Stimulated activated memory B cell treated with anti-CD40 and anti-IgM and Interleukin-4, amounts not matched to agents 10 μg/mL and 1 μg/mL and 100 μg/mL, for 72 hours (primary cell): ENCODE measurements at places on chromosomes 1 and 21.

DNA sequence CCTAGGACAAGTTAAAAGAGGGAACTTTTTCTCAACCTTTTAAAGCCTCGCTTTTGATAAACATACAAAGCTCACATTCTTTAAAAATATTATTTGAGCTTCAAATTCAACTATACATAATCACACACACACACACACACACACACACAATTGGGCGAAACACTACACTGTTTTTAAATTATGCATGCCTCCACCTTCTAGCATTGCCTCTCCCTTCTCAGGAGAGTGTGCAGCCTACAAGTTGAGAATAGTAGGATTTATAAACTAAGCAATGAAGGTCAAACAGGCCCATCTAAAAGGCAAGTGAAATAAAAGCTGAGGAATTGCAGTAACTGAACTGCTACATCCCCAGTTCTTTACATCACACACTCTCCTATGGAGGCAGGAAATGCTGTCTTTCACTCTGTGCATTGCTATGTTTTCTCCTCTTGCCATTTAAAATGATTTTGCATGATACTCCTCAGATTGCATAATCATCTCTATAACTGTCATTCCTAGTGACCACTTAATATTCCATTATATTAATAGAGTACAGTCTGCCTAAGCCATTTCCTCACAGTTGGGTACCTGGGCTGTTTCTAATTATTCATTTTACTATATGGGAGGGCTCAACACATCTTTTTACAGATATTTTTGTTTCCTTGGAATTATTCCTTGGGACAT, 92.5 kb upstream of the KCNE2 start:
- H3K4me1 ChIP-seq = no peaks in the 10 kb centered on the region
- ATAC-seq = no peak
- no peak overlapping the region for H3K4me3 ChIP-seq
- peaks cover 38% of the 10 kb centered on the region for H3K27me3 ChIP-seq

GRCh38 chr1:234368320-234369032, 4.8 kb upstream of the COA6 start:
- H3K4me1 ChIP-seq = peaks cover 9% of the 10 kb centered on the region
- ATAC-seq = no peak
- H3K36me3 ChIP-seq = no peaks in the 10 kb centered on the region

DNA sequence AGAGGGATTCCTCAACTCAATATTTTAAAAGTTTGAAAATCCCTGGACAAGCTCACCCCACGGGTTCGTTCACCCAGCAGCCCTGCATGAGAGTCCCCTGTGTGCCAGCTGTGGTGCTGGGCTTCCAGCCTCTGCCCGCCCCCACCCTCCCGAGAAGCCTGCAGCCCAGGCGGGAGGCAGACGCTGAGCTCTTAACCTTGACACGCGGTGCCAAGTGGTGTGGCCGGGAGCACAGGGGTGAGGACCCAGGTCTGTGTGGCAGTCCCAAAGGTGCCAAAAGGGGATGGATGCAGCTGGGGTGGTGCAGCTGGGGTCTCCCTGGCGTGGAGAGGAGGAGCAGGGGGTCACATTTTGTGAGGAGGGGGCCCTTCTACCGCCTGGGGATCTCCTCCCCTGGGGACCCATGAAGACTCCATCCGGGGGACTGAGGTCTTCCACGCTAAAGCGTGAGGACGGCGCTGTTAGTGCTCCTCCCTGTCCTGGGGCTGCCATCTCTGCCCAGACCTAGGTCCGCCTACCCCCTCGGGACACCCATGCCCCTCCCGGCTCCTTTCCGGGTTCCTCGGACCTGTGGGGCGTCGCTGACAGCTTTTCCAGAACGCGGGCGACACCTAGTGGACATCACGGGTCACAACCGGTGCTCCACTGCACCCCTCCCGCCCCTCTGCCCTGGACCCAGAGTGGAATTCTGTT, 12.9 kb downstream of the PLA2G2F start:
- H3K36me3 ChIP-seq = no peaks in the 10 kb centered on the region
- peak overlapping the region; percentile 62 for H3K27ac ChIP-seq
- no peaks in the 10 kb centered on the region for H3K27me3 ChIP-seq
- peak overlapping the region; percentile 69 for H3K4me3 ChIP-seq
- peak; percentile 87 for ATAC-seq

GRCh38 chr1:45785583-45785982, 17.8 kb upstream of the MAST2 start:
- peaks cover 15% of the 10 kb centered on the region for H3K4me1 ChIP-seq
- no peak overlapping the region for H3K27ac ChIP-seq
- H3K27me3 ChIP-seq = peaks cover 14% of the 10 kb centered on the region
- ATAC-seq = no peak
- no peak overlapping the region for H3K4me3 ChIP-seq
- H3K36me3 ChIP-seq = no peaks in the 10 kb centered on the region

GRCh38 chr1:107867897-107868296, 97.1 kb downstream of the VAV3 start:
- peaks cover 28% of the 10 kb centered on the region for H3K36me3 ChIP-seq
- no peak overlapping the region for H3K4me3 ChIP-seq
- H3K4me1 ChIP-seq = peaks cover 48% of the 10 kb centered on the region
- peak overlapping the region; percentile 28 for H3K27ac ChIP-seq
- ATAC-seq = no peak
- no peaks in the 10 kb centered on the region for H3K27me3 ChIP-seq
